GM12878 (cell line): ENCODE measurements at places on chromosomes 6 and 20.

GRCh38 chr6:93021235-93021915 lies 398.0 kb downstream of the EPHA7 start:
- no peak overlapping the region for H3K27ac ChIP-seq
- no peak overlapping the region for H3K4me3 ChIP-seq
- no peaks in the 10 kb centered on the region for H3K4me1 ChIP-seq
- H3K36me3 ChIP-seq, result no peaks in the 10 kb centered on the region

- no peak overlapping the region for H3K27ac ChIP-seq
- H3K4me3 ChIP-seq, result no peak overlapping the region
- no peaks in the 10 kb centered on the region; the same call in 1 of the 2 replicates for H3K27me3 ChIP-seq
- H3K36me3 ChIP-seq, result no peaks in the 10 kb centered on the region
These were observed 8.9 kb upstream of the CDSN start for GRCh38 chr6:31129130-31129529.

DNA sequence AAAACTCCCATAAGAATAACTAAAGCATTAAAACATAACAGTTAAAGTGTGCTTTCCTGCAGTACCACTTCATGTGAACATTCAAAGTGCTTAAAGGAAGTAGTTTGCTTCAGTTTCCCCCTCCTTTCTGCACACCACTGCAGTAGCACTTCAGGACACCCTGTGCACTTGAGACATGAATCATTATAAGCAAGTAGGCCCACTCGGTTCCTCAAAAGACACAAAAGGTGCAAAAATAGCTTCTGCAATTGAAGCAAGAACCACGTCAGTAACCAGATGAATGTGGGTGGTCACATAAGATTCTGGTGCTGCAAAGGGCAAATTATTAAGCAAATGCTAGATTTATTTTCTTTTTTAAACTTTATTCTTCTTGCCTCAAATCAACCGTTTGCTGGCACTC lies 160.6 kb downstream of the HIVEP2 start:
- peak overlapping the region; percentile 76 for H3K27ac ChIP-seq
- peaks cover 11% of the 10 kb centered on the region; the same call in 1 of the 2 replicates for H3K4me1 ChIP-seq
- no peaks in the 10 kb centered on the region for H3K27me3 ChIP-seq

DNA sequence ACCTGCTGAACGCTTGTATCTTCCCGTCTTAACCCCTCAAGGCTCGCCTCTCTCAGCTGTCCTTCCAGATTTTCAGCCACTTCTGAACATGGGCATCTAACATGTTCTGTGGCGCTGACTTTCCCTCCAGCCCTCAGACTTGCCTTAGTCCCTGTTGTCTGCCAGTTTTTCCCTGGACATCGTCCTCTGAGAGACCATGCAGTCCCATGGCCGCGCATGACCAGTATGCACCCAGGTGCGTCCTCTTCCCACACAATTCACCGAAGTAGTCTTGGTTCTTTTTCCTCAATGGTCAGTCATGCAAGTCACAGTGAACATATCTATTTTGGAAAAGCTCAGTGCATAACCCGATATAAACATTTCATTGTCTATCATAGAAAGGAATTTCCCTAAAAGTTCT lies 9.2 kb downstream of the TUBB2B start:
- no peak for DNase-seq
- H3K36me3 ChIP-seq, result no peaks in the 10 kb centered on the region
- H3K4me1 ChIP-seq, result no peaks in the 10 kb centered on the region
- no peak overlapping the region for H3K27ac ChIP-seq
- H3K4me3 ChIP-seq, result no peak overlapping the region

DNA sequence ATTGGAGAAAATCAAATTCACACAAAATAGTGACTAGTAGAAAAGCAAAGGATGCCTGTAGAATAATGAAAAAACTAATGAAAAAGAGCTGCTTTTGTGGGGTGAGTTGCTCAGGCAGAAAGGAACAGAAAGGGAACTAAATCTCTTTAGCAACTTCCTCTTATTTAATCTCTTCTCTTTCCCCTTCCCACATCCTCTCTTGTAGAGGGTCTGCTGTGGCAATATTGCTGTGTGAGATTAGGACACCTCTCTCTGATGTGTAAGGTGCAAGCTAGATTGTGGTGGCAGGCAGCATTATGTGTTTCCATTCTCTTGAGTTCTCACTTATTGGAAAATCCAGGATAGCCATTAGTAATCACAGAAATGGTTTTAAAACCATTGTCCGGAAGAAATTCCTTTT lies 49.7 kb downstream of the SYNE1 start:
- no peaks in the 10 kb centered on the region for H3K27me3 ChIP-seq
- no peaks in the 10 kb centered on the region for H3K4me1 ChIP-seq
- no peaks in the 10 kb centered on the region for H3K36me3 ChIP-seq
- H3K4me3 ChIP-seq, result no peak overlapping the region
